ENCODE measurements at places on chromosomes 5 and 9.

- DNase-seq = no peak
Measured at GRCh38 chr5:168408561-168409305, 77.5 kb upstream of the RARS1 start.

- no peak for DNase-seq
Measured at GRCh38 chr5:98308960-98309359, 464.5 kb upstream of the RGMB start.

DNA sequence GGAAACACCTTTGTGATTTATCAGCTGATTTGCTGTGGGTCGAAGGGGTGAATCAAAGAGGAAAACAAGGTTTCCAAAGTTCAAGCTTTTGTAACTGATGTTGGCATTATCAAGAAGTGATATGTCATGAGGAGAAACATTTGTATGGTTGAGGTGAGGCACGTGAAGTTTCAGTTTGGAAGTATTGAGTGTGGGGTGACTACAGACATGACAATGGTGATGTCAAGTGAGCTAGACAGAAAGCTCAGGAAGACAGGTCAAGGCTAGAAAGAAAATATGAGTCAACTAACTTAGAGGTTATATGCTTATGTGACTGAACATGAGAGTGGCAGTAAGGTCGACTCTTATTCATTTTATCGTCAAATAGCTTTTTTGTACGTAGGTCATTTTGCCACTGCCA is 99.1 kb downstream of the RAB3C start:
- DNase-seq = no peak

DNA sequence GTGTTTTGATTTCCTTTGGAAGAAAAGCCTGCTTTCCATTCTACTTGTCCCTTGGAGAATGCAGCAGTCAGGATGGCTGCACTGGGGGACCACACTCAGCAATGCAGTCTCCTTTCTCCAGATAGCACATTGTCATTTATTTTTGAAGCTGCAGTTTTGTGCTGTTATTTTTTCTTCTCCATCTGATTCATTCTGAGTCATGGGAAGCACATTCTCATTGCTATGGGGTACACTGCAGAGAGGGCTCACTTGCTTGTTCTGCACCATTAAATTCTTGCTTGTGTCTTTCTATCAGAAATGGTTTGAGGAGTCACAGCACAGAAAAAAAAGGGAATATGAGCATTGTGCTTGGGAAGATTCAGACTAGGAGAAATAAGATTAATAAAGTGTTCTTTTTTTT is 39.7 kb upstream of the POC5 start:
- DNase-seq = no peak

DNA sequence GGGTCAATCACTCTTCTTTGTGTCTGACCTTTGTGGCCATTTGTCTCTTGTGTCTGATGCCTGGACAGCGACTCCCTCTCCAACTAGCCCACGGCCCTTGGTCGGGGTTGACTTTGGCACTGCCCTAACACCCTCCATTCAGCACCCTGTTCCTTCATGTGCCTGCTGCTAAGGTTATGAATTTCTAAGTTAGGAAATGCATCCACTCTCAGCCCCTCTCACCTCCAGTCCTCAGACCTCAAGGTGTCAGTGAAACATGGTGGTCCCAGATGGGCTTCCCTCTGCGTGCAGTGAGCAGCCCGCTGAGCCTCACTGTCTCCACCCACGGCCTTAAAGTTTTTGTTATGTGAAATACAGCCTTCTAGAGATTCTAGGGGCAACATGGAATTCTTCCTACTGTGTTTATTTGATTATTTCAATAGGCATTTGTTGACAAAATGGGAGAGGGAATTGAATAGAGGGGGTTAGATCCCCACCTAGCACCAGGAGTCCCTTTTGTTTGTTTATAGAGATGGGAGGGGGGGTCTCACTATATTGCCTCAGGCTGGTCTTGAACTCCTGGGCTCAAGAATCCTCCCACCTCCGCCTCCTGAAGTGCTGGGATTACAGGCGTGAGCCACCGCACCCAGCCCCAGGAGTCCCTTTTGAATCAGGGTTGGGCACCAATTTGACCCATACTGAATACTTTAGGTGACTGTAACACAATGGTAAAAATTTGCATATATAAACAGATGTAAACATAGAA is 1.6 kb upstream of the GLIPR2 start:
- DNase-seq = no peak

GRCh38 chr9:90860826-90861225 is 59.2 kb downstream of the SYK start:
- no peak for DNase-seq

- DNase-seq = no peak
Measured at GRCh38 chr9:135000647-135001245, 83.0 kb upstream of the FCN1 start.

DNA sequence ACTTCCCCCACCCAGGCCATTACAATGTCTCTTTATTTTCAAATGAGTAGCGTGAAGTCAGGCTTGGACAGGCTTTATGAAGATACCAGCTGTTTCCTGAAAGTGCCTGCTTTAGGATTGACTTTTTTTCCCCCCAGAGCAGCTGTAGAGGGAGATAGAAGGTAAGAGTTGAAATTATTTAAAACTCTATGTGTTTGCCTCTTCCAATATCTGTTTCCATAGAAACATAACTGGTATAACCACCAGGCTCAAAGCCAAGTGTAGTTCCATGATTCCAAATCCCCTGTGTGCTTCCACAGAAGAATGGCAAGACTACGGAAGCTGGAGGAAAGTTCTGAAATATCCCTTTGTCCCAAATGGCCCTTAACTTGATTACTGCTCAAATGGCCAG is 87.4 kb upstream of the TBC1D2 start:
- DNase-seq = no peak

DNA sequence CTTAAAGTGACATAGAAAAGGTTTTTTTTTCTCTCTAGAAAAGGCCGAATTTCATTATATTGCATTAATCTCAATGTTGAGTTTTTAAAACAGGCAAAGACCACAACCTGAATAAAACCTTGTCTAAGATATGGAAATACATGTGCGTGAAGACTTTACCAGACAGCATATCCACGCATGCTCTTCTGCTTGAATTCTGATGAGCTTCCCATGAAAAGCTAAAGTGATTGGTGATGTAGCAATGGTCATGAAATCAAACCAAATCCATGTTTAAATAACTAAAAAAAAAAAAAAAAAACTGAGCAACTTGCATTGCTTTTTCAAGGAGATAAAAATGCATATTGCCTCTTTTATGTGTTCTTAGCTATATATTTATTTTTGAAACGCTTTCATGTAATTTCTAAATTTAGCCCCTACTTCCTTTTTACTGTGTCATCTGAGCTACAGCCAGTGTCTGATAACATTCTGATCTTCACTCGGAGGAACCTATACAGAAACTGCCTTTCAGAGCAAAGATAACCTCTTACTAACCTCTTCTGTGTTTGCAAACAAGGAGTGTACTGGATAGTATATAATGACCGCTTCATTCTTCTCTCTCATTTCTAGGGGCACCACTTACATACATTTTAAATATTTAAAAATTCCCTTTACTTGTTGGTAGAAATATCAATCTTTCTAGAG is 179.1 kb upstream of the GNA14 start:
- DNase-seq = no peak

GRCh38 chr5:180799194-180799593 is 3.4 kb downstream of the MGAT1 start:
- no peak for DNase-seq

DNA sequence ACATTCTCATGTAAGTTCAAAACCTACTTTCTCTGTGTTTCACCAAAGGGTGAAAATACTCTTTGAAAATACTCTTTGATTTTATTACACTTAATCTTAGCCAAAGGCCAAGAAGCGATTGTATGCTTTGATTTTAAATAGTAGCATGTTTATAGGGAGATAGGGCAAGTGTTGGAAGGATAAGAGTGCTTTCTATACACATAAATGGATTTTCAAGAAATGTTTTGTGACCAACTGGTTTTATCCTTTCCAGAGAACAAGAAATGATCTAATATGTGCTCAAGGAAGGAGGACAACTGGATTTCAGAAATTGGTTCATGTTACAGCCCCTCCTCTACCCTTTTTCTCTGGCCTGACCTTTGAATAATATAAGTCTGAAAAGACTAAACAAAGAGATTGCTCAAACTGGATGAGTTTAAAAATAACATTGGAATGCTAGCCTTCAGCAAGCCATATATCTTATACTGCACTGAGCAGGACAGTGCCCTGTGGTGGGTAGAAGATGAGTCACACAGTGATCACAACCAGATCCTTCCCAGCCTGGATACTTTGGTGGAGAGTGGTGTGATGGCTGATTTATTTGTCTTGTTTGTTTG is 13.1 kb downstream of the PALM2AKAP2 start:
- no peak for DNase-seq

Measured in stimulated activated CD4-positive, alpha-beta T cell treated with anti-CD3 and anti-CD28 coated beads, Interleukin-1b, Interleukin-23, amount 100 ng/mL, for 1 hour (primary cell).